ENCODE measurements at places on chromosomes 5 and 9.

DNA sequence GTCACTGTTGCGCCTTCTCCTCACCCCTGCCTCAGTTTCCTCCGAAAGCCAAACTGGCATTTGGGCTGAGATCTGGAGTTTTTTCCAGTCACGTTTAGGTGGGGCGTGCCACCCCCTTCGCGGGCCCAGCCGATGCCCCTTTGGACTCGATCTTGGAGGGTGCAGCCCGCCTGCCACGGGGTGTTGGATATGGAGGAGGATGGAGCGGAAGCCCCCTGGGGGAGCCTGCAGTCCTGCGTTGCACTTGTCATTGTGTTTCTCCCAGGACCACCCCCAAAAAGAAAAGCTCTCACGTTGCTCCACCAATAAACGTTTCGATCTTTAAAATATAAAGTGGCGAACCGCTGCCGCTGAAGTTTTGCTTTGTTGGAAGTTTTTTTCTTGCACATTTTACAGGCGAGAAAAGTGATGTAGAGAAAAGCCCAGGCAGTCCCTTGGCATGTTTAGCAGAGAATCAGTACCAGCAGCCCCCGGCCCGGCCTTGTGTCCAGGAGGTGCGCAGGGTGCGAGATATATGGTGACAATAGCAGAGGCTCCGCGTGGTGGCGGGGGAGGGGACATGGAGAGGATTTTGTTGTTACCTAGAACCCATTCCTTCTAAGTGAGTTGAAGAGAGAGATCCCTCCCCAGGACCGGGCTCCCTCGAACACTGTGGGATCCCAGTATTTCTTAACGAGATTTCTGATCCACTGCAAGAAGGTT is 681 bp downstream of the F2R start:
- DNase-seq, result no peak

DNA sequence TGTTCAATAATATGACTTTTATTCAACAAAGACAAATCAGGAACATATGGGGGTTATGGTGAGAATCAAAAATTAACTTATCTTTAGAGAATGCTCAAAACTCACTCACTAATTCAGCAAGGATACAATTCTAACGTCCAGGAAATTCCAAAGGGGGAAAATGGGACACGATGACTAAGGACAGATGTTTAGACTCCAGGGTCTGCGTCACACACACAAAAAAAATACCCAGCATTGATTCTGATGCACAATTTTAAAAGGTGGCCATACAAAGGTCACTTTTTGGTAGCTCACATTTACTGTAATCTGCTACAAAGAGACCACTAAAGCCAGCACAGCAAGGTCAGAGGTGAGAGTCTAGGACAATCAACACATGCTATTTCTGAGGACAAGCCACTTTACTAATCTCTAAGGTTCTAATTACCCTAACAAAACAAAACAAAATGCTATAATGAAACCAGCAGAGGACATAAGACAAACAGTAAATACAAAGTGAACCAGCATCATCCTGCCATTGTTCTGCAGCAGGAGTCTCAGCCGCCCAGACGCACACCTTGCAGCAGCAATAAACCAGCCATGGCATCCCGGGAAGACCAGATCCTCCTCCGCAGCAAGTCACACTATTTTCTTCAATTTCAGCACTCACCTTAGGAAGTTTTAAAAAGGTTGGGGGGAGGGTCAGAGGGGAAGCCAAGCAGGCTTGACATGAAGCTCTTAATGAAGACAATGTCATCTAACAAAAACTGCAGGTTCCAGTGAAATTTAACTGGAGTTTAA is 57.8 kb downstream of the TTC39B start:
- DNase-seq, result no peak

- DNase-seq, result no peak
Observed at GRCh38 chr5:132907161-132907560, 33.7 kb downstream of the LEAP2 start.

GRCh38 chr9:125889476-125890419 is 142.6 kb downstream of the PBX3 start:
- DNase-seq, result no peak

All from stimulated activated CD4-positive, alpha-beta T cell treated with anti-CD3 and anti-CD28 coated beads, TNF-alpha, amount 100 ng/mL, for 1 hour (primary cell).